Stimulated activated CD4-positive, alpha-beta T cell treated with anti-CD3 and anti-CD28 coated beads, Interleukin-4, amount 100 ng/mL, for 24 hours (primary cell): ENCODE measurements at places on chromosomes 7 and 10.

GRCh38 chr7:37128327-37129034, 320.2 kb downstream of the ELMO1 start:
- no peak for DNase-seq

- DNase-seq = no peak
Observed at GRCh38 chr7:14292737-14293136, 303.3 kb upstream of the ETV1 start.

DNA sequence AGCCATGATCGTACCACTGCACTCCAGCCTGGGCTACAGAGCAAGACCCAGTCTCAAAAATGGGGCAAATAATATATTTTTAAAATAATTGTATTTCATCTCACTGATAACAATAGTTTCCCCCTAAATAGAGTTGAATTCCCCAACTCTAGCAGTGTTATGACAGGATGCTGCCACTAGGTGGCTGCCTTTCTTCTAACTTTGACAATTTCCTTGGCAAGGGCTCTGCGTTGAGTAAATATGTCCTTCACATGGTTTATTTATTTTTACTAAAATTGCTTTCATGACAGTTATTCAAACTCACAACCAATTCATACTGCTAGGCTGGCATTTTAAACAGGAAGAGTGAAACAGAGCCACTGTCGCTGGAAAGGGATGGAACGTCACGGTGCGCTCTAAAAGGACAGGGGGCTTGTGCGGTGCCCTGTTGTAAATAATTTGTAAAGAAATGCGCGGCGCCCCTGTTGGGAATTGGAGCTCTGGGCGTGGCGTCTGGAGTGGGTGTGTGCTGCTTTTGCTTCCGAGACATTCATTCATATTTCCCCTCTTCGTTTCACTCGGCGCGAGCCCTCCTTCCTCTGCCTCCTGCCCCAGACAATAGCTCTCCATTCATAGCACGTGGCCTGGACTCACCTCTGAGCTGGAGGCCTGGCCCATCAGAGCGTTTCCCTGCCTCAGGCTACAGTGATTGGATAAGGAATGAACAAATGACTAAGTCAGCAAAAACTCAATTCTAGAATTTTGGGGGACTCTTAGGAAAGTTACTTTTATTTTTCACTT, 20.5 kb upstream of the PITRM1 start:
- peak; percentile 64 for DNase-seq

- no peak for DNase-seq
Observed at GRCh38 chr7:90538405-90538804, 57.7 kb upstream of the CDK14 start.

- no peak for DNase-seq
Observed at GRCh38 chr10:24453404-24453830, 244.5 kb downstream of the KIAA1217 start.

DNA sequence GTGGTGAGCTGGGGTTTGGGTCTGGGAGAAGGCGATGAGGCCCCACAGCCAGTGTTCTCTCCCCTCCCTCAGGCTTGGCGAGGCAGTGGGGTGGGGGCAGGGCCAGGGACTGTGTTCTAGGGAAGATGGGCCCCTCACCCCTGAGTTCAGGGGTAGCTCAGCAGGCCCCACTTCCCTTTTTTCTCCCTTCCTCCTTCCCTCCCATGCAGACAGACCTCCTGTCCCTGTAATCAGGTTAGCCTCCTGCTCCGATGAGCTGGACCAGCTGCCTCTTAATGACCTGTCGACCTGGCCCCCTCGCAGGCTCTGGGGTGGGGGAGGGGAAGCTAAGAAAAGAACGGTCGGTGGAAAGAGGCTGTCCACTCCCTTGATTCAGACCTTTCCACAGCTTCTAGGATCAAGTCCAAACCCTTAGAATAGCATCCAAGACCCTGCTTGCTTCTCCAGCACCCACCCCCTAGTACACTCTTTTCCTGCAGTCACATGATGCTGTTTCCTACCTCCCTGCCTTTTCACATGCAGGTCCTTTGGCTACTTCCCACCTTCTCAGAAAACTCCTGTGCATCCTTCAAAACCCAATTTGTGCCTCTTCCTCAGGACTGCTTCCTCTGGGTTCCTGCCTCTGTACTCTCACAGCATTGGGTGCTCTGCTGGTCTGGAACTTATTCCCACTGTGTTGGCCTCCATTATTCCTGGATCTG, 64.1 kb downstream of the ZMIZ1 start:
- no peak for DNase-seq

DNA sequence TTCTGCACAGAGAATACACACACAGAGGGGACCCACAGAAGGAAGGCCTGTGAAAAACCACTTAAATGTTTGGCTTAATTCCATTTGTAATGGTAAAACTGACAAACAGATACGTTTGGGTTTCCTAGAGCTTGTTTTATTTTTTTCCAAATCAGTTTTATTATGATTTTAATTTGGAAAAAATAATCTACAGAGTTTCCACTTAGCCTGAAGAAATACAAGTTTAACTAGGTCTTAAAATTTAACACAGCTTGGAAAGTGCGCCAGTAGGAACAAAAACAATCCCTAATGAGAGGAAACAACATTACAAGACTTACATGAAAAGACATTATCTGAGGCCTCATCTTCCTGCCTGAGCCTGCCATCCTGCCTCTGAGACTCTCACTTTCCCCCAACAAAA, 58.5 kb upstream of the CARD11 start:
- no peak for DNase-seq

GRCh38 chr7:114916261-114916892, 5.5 kb upstream of the MDFIC start:
- DNase-seq = peak; percentile 74

DNA sequence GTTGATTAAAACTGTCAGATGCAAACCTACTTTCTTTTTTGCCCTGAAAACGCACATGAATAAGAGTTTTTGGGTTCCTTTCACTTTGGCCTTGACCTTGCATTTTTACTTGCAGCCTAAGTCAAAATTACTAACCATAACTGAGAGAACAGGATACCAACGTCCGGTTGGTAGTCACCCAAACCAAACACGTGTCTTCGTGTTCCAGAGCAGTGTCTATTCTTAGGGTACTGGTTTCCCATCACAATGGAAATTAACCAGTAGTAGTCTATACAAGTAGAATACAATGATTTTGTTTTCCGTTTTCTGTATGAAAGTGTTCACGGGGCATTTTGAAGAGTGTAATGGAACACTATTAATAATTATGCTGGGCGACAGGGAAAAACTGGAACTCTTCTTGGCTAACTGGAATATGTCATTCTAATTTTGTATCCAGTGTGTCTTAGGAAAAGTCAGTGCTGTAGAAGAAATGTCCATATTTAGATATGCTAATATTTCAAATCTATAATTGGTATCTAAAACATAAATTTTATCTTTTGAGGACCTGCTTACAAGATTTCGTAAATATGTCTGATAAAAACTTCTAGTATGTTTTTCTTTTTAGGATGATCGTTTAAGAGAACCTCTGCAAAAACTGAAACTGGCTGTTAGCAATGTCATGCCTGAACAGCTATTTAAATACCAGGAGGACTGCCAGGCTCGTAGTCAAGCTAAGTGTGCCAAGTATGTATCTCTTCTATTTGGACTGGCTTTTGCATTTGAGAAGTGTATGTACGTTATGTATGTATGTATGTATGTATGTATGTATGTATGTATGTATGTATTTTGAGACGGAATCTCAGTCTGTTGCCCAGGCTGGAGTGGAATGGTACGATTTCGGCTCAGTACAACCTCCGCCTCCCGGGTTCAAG, 40.9 kb downstream of the UBN2 start:
- DNase-seq = no peak

- no peak for DNase-seq
Observed at GRCh38 chr10:6271663-6272062, 68.9 kb downstream of the PFKFB3 start.

DNA sequence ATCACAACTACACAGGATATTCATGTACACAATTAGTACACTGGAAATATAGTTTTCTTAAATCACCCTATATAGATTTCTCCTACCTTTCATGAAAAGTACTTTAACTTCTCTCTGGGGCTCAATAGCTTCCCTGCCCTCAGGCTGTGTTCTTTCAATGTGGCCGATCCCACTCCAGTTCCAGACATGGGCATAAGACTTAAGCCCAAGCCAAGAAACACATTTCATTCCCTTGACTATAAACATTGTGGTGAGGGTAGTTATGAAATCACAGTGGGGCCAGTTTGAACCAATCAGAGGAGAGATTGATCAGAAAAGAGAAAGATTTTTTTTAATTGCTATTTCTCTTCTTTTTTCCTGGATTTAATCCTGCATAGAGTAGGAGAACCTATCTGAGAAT, 904.6 kb upstream of the SORCS1 start:
- DNase-seq = no peak

DNA sequence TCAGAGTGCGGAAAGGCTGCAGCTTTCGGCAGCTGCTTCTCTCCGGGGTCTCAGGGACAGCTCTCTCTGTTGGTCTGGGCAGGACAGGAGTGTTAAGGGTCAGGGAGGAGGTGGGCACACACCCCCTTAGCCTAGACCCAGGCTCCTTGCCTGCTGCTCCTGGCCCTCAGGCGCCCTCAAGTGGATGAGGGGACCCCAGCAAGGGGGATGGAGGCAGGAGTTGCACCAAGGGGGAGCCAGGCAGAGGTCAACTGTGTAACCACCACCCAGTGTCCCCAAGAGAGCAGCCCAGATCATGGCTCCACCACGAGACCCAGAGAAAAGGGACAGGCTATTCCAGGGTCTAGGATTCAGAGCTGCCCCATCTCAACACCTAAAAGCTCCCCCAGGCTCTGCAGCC, 26.9 kb downstream of the SPOCK2 start:
- no peak for DNase-seq

GRCh38 chr10:46520381-46520780, 36.1 kb downstream of the GPRIN2 start:
- no peak for DNase-seq

GRCh38 chr10:109022417-109023049, 900.8 kb downstream of the XPNPEP1 start:
- no peak for DNase-seq

DNA sequence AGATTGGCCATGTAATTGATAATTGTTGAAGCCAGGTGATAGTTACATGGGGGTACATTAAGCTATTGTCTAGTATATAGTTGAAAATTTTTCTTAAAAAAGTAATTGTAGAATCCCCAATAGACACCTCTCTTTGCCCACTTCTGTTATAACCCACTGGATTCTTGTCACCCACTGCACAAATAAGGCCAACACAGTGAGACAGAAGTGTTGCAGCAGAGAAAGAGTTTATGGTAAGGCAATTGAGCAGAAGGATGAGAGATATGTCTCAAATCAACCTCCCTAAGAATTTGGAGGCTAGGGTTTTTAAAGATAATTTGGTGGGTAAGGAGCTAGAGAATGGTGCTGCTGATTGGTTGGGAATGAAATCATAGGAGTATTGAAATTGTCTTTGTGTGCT, 270.3 kb upstream of the TAC1 start:
- DNase-seq = no peak

- DNase-seq = no peak
Observed at GRCh38 chr7:50560865-50561351, 4.3 kb downstream of the DDC start.

- no peak for DNase-seq
Observed at GRCh38 chr10:96666741-96667140, 53.6 kb downstream of the PIK3AP1 start.

- DNase-seq = no peak
Observed at GRCh38 chr7:33904681-33905388, 504 bp upstream of the BMPER start.

GRCh38 chr10:62573929-62574328, 199.8 kb downstream of the ZNF365 start:
- DNase-seq = no peak

DNA sequence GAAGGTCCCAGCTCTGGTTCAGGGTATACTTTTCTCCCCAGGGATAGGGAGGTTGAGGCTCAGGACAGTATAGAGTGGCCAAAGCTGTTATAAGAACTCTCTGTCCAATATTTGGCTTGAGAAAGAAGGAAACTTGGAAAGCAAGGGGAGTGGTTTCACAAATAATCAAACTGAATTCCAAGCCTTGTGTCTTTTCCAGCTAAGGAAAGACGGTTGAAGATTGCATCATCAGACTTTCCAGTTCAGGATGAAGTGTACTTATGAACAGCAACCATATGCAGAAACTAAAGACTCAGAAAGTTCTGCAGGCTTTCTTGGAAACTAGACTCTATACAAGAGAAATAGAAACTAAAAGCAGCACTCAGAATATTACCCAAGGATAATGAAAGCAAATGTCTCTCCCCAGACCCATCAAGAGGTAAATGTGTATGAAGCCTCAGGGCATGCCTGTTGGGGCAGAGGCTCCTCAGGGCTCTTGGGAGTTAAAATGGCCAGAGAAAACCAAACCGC, 46.4 kb downstream of the RAMP3 start:
- no peak for DNase-seq

DNA sequence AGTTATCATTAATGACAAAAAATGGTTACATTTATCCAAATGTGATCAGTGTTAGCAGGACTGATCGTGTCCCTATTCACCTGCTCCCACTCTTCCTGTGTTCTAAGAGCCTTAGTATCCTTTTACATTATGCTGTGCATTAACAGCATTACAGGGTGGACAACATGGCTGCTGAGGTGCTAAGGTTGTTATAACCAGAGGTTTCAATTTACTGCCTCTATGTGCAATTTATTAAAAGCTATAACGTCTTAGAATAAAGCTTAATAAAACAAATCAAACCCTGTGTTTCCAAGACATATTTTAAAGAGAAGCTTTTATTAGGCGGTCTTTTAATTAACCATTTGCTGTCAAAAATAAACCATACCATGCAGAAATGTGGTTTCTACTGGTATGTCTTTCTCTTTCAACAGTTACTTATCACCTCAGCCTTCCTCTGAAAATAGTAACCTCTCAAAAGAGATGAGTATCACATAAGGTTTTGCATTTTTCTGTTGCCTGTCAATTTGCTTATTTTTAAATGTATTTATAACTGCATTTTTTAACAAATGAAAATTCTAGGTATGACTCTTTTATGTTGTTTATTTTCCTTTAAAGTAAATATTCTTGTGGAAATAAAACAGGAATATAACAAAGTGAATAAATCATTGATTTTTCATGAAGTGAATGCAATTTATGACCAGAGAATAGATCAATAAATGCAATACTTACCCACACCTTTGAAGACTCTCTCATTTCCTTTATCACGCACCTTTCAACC, 849.8 kb upstream of the SORCS1 start:
- no peak for DNase-seq

- DNase-seq = no peak
Observed at GRCh38 chr7:148670807-148671206, 27.9 kb upstream of the CUL1 start.

GRCh38 chr10:50593523-50594376, 30.0 kb downstream of the SGMS1 start:
- DNase-seq = no peak

- DNase-seq = no peak
Observed at GRCh38 chr7:82275342-82275741, 168.2 kb downstream of the CACNA2D1 start.

- DNase-seq = no peak
Observed at GRCh38 chr10:42367532-42368230, 270.7 kb downstream of the ZNF33B start.

GRCh38 chr7:24786941-24787340, 29.7 kb upstream of the GSDME start:
- no peak for DNase-seq
